ENCODE measurements at places on chromosomes 1 and 21.

DNA sequence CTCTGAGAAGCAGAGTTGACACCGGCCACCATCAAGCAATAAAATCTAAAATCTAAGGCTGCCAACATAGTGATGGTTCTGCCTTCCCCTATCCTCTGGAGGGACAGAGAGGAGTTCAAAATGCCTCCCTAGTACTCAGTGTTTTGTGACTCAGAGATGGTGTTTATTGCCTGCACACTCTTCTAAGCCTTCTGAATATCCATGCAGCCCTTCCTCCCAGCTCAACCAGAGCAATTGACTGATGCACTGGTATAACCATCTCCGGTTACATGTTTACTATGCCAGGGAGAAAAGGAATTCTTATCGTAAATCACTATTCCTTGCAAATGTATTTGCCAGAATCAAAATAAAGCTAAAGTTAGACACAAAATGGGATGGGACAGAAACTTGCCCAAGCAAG is 132.9 kb upstream of the RAB4A start:
- DNase-seq, result no peak

- DNase-seq, result no peak
Measured at GRCh38 chr1:207076181-207076955, 12.3 kb upstream of the C4BPB start.

DNA sequence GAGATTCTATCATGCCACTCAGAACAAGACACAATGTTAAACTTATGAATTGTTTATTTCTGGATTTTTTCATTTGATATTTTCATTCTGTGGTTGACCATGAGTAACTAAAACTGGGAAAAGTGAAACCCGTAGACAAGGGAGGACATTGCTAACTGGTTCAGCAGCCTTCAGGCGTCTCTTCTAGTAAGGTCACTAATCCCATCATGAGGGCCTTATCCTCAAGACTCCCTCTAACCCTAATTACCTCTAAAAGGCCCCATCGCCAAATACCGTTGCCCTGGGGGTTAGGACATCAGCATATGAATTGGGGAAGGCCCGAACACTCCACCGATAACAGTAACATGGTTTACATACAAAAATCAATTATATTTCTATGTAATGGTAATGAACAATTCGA is 247.6 kb downstream of the TM2D1 start:
- no peak for DNase-seq

GRCh38 chr21:36487641-36488307 is 7.9 kb upstream of the CLDN14 start:
- DNase-seq, result no peak

DNA sequence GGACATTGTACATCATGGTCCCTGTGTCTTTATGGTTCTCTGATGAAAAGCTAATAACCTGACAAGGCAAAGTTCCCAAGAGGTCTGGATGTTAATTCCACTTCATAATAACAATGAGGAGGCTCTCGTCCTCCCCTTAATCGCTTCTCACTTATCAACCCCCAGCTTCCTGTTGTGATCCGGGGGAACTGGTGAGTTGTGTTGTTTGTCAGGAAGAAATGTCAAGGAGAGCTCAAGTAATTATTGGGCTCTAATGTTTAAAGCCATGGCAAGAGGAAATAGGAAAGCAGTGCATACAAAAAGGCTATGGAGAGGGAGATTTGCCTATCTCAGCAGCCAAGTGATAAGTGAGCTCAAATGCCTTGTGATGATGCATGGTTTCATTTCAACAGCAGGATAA is 42.8 kb upstream of the RASAL2 start:
- DNase-seq, result no peak

DNA sequence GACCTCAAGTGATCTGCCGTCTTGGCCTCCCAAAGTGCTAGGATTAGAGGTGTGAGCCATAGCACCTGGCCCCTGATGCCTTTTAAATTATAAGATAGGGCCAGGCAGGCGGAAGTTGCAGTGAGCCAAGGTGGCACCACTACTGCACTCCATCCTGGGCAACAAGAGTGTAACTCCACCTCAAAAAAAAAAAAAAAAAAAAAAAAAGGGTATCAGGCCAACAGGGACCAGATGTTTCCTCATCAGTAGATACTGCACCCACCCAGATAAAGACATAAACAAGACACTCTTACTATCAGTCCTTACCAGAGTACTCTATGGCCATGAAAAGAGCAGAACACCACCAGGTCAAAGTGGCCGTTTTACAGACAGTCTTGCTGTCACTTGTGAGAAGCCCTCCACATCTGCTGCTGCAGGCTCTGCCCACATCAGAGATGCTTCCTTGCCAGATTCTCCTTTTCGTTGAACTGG is 3.3 kb downstream of the C21orf58 start:
- no peak for DNase-seq

DNA sequence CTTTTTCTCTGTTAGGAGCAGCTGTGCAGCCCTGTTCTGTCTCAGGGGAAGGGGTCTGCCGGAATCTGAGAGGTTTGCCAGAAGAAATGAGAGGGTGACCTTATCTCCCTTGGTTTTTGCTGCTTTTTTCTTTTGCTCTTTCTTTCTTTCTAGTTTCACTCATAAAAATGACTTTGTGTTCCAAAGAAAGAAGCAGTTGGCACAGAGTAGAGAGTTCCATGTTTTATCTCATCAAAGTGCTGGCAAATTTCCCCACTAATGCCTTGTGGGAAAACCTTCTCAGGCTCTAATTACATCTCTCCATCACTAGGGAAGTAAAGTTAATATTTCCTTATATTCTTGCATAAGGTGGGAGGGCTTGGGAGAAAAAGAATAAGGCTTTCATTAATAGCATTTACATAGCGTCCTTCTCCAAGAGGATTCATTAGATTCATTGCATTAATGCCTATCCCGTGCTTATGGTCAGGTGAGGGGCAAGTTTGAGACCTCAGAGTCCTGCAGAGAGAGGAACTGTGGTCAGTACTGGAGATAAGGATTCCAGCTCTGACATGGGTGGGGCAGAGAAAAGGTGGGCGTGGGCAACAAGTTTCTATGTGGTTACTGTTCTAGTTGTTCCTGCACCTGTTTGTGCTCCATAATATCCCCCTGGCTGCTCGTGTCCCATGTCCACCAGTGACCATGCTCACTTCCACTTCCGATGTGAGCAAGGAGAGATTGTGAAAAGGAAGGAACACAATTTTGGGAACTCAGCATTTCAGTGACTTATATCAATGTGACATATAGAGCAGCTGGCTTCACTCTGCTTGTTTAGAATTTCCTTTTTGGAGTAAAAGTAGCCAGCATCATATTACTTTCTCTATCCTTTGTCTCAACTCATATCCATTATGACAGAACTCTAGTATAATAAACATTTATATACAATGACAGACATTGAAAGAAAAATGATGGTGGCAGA is 79.5 kb downstream of the DISC1 start:
- DNase-seq, result no peak

DNA sequence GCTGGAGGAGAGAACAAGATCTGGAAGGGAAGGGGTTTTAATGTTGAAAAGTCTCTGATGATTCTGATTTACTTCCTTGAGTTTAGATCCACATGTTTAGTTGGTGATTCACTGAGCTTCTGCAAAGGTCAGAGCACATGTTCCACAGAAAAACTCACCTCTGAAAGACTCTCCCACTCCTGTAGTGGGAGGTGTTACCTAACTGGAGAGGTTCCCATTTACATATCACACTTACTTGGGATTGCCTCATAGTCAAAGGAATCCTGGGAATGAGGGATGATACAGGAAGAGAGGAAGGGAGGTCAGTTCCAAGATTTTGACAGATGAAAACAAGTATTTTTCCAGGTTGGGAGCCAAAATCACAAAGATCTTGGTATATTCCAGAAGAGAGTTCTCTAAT is 2.7 kb upstream of the NTNG1 start:
- no peak for DNase-seq

GRCh38 chr1:234639961-234640360 is 30.0 kb upstream of the IRF2BP2 start:
- DNase-seq, result no peak

- no peak for DNase-seq
Measured at GRCh38 chr1:209162651-209163050, 420.9 kb upstream of the CAMK1G start.

GRCh38 chr1:192809307-192810252 is 741 bp downstream of the RGS2 start:
- DNase-seq, result peak; percentile 50

DNA sequence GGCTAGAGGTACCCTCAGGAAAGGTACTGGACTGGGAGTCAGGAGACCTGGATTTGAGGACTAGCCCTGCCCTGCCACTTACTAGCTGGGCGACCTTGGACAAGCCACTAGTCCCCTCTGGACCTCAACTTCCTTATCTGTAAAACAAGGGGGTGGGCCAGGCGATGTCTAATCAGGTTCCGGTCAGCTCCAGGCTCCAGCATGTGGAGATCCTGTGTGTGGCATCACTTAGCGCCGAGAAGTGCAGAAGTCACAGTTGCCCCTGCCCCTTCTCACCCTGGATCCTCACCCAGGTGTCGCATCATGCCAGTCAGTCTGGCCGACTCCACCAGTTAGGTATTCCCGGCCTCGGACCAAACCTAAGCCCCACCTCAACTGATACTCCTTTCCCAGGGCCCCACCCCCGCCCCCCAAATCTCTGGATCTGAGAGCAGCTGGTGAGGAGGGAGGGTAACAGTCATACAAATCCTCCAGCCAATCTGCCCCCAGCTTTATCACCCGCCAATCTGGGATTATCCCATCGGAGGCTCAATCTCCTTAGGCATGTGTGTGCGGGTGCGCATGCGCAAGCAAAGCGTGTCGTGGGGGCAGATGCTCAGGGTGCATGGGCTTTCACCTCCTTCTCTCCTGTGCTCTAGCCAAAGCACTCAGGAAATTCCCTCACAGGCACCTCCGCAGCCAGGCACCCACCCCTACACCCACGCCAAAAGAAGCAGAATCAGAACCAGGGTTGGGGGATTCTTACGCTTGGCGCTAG is 5.4 kb downstream of the CELF3 start:
- no peak for DNase-seq

- peak; percentile 30 for DNase-seq
Measured at GRCh38 chr1:22105611-22106207, 37.2 kb downstream of the WNT4 start.

GRCh38 chr1:245770156-245770555 is 615.4 kb downstream of the KIF26B start:
- DNase-seq, result no peak
